ENCODE measurements at places on chromosomes 3 and 15.

- no peak for DNase-seq
Observed at GRCh38 chr3:196055683-196056270, 26.1 kb downstream of the TFRC start.

GRCh38 chr15:48723969-48724368 lies 78.5 kb upstream of the FBN1 start:
- no peak for DNase-seq

DNA sequence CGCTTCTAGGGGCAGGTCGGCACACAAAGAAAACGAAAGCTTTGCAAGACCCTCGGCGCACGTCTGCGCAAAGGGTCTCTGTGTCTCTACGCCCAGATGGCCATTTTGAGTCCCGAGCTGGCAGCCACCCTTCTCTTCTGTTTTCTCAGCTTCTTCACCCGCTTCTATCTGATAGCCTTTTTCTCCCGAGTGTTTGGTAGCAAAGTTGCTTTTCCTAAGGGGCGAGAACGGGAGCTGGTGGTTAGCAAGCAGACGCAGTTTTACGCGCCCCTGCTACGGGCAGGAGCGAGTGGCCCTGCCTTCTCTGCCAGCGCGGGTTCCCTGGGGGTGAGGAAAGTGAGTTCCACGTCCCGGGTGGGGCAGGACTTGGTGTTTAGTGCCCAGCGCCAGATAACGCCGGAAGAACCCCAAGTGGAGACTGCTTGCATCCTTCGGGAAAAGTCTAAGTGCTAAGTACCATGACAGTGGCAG lies 2.9 kb upstream of the MKRN2 start:
- no peak for DNase-seq

DNA sequence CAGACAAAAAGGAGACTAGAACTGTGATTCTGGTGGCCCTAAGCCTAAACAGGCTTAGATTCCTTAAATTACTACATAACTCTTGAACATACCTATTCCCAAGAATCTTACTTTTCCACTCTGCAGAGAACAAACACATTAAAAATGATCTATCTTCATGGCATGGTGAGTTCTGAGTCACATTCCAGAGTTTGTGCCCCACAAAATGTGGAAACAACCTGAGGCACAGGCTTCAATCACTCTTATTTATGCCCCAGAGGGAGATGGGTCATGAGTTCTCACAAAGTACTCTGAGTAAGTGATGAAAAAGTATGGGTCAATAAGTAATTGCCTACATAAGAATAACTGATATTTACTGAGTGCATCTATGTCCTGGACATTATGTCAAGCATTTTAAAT lies 137.5 kb upstream of the SLC2A2 start:
- DNase-seq: no peak

DNA sequence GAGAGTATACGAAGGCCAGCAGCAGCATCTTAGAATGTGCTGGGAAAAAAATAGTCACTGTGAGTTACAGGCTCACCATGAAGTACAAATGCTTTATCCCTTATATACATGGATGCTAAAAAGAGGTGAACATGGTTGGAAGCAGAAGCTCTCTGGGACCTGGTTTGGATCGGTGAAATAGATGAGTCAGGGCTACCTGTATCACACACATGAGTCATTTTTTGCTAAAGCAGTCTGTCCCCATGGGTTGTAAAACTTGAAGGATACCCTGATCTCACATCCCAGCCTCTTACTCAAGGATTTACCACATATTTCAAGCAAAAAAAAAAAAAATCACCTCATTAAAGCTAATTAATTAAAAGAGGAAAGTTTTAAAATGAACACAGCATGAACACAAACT lies 6.9 kb upstream of the SERPINI2 start:
- no peak for DNase-seq

DNA sequence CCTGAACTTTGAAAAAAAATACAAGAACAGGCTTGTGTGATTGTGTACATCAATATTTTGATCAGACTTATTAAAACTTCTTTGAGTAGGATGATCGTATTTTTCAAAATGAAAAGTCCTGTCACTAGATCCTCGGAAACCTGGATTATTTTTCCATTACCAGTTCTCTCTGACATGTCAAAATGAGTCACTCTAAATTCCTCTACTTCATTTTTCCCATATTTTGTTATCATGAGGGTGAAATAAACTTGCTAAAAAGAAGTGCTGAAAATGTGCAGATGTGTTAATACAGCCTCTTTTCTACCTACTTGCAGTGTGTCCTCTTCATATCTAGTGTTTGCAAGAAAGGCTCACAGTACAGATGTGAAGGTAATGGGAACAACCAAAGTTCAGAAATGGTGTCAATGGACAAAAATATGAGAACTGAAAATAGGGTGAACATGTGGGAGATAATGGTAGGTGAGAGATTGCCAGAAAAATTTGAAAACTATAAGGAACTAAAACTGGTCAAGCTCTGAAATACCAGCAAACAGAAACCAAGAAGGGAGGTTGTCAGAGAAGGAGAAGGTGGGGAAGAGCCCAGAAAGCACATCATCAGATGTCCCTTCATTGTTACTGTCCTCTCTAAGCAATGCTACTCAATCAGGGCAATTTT lies 108.2 kb downstream of the EOMES start:
- DNase-seq: no peak

DNA sequence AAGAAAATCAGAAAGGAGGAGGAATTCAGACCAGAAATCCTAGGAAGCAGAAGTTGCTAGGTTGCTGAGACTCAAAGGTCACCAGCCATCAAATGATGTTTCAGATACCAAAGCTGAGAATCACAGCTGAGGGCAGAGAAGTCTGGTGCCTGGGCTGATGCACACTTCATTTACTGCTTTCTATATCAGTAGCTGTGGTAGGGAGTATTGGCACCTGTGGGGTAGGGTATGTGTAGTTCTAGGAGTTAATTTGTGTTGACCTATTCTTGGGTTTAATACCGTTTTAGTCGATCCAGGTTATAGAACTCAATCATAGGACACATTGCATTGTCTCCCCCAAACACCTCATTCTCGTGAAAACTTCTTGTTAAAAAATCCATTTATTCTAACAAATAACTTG lies 529.6 kb downstream of the AGBL1 start:
- no peak for DNase-seq

DNA sequence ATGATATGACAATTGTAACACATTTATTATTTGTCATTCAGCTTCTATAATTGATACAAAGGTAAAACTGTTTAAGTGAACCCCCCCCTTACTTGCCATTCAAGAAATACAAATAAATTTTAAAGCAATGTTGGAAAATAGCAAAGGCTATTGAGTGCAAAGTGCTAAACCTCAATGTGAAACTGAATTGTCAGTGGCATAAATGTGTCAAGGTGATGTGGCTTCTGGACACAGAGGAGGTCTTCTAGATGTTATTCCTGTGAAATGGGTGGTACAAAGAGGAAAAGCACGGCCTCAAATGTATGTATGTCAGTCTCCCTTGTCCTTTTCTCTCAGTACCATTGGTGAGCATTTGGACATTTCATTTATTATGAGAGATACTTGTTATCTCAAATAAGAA lies 149.4 kb downstream of the MCTP2 start:
- no peak for DNase-seq

DNA sequence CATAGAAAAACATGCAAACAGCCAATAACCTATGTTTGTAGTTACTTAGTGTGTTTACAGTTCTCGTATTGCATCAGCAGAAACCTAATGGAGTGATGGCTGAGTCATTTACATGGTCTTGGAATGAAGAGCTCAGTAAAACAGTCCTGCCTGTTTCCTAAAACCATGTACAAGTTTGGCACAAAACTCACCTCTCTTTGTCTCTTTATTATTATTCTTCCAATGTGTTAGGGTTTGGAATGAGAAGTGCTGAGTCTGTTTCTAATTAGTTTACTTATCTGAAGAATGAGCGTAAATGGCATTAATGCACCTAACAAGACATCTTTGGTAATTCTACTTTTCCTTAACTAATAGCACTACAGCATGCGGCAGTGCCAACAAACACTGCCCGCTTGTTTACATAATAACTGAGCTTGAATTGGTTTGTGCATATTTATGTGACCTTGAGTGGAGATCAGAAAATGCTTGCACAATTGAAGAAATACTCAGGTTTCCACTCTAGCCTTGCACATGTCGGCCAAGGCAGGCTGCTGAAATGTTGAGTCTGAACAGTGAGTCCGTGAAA lies 385.4 kb upstream of the SEMA6D start:
- DNase-seq: no peak

DNA sequence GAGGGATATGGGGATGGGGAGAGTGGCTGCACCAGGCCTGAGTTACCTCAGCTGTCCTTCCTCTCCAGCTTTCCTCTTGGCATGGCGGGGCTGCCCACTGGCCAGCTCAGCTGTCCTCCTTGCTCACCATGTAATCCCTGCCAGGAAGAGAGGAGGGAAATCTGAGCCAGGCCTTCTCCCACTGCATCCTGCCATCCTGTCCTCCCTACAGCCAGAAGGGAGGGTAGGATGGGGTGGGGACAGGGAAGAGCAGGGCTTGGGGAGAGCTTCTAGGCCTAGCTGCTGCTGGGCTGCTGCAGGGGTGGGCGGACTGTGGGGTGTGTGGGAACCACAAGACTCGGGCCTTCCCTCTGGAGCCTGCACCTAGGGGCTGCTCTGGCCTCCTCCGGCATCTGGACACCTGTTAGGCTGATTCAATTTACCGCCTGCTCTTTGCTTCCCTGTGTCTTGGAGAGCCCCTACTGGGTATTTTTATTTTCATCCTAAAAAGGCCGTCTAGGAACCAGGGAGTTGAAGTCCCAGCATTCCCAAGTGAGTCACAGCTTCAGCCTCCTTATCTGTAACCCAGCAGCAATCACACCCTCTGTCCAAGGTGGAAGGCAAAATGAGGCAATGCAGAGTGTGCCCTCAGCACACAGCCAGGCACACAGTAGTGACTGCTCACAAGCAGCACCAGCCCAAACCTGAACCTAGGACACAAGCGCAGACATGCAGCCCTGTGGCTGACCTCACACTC lies 13.1 kb upstream of the KY start:
- DNase-seq: no peak

DNA sequence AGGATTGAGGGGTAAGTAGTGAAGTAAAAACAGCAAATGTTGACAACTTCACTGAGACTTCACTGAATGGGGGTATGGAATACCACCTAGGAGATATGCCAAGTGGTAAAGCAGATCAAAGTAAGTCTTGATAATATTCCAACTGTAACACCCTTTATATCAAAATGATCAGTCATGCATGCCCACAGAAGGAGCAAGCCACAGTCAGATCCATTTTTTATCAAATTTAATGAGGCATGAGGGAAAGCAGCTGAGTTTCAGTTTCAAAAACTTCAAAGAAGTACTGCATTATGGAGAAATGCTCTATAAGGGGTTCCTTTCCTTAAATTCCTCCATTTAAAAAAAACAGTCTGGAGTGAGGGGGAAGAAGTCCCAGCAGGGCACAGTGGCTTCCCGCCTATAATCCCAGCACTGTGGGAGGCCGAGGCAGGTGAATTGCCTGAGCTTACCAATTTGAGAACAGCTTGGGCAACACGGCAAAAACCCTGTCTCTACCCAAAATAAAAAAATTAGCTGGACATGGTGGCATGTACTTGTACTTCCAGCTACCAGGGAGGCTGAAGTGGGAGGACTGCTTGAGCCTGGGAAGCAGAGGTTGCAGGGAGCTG lies 56.9 kb downstream of the TJP1 start:
- no peak for DNase-seq

DNA sequence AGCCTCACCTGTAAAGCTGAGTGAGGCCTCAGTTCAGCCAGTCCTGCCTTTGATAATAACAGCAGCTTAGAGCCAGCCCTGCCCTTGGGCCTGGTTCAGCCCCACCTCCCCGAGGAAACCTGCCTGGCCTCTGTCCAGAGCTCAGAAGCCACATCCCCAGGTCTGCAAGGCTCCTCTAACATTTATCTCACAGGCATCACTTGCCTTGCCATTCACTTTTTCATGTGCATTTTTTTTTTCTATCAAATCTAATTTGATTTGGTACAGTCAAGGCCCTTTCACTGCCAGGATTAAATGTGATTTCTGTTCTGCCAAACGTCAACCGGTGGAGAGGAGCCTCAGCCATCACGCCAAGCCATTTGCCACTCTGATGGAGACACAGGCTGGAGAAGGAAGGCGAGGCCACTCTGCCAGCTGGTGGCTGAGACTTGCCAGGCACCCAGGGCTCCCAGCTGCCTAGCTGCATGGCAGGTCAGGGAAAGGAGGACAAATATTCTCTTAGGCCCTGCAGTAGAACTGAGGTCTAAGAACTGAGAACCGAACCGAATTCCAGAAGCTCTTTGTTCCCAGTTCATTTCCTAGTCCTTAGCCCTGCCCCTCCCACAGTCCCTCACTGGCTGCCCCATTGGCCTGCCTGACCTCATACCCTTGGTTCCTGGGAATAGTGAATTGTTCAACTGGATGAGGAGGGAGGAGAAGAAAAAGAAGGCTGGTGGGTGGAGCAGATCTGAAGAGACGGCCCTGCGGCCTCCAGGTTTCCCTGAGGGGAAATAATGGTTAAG lies 76.4 kb downstream of the SPSB4 start:
- no peak for DNase-seq

- DNase-seq: no peak
Observed at GRCh38 chr3:45480218-45480617, 91.8 kb downstream of the LARS2 start.

- no peak for DNase-seq
Observed at GRCh38 chr3:193711523-193711963, 118.5 kb downstream of the OPA1 start.

DNA sequence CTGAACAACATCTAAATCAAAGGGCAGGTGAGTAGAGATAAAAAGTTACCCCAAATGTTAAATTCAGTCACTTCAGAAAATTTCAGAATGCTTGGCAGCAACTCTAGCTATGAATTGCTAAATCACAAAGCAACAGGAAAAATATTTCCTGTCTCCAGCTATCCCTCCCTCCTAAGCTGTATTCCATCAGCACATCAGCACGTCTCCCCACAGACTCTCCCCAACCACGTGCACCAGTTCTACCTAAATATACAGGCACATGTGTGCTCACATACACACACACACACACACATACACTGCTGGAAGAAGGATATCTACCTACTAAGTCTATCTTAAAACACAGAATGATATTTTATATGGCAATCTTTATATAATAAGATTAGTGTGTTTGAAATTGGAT lies 177.1 kb upstream of the ARHGEF26 start:
- no peak for DNase-seq

- no peak for DNase-seq
Observed at GRCh38 chr15:54960266-54960665, 236.5 kb downstream of the RSL24D1 start.

- DNase-seq: no peak
Observed at GRCh38 chr3:122355612-122356011, 27.4 kb downstream of the MIX23 start.

DNA sequence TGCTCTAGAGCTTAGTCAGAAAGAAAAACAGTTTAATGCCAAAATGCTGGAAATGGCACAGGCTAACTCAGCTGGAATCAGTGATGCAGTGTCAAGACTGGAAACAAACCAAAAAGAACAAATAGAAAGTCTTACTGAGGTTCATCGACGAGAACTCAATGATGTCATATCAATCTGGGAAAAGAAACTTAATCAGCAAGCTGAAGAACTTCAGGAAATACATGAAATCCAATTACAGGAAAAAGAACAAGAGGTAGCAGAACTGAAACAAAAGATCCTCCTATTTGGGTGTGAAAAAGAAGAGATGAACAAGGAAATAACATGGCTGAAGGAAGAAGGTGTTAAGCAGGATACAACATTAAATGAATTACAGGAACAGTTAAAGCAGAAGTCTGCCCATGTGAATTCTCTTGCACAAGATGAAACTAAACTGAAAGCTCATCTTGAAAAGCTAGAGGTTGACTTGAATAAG lies 150.5 kb upstream of the LRRFIP2 start:
- DNase-seq: no peak
